ENCODE measurements at places on chromosomes 7 and 10. TPM values are rescaled to one million over a fixed set of nuclear protein-coding genes. Genes with fewer than 3 reads are reported as not detected.

Gene SPDYE5
- total RNA-seq = not detected

Gene TMEM120A
- 45.0 TPM for total RNA-seq

Gene PNLIPRP1
- not detected for total RNA-seq

Gene TRIM74
- total RNA-seq = 0.55 TPM

Gene FGF8
- total RNA-seq = not detected

Gene AKR1C2
- total RNA-seq = 3,638 TPM

Gene PRKAR2B
- 2.2 TPM for total RNA-seq
